HEK293T (cell line): ENCODE measurements at places on chromosomes 12 and 14.

DNA sequence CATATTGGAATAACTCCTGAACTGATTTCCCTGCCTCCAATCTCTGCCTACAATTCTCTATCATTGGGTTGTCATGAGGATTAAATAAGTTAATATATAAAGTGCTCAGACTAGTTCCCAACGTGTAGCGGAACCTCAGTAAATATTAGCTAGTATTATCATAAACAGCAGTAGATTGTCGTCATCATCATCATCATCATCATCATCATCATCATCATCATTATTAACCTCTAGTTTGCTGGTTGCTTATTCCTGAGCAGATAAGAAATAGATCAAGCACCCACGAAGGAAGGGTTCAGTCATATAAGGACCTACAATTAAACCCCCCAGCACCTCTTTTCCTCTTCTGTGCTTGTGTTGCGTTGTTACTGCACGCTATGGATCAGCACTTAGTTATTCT, 48.8 kb upstream of the PARP11 start:
- DNase-seq: no peak

DNA sequence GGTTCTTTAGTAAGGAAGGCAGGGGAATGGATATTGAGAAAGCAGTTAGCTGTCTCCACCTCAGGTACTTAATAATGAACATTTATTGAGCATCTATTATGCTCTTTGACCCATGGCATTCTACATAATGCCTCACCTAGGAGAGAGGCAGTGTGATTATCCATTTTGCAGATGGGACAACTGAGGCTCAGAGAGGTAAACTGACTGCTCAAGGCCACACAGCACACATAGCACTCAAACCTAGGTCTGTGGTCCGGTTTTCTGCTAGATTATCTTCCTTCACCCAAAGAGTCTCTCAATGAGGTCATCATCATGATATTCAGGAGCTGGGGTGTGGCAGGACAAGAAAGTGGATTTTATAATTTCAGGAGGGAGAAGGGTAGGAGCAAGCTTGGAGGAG, 199.1 kb upstream of the LHX5 start:
- DNase-seq: no peak

- no peak for DNase-seq
Measured at GRCh38 chr14:93201155-93201704, 5.6 kb downstream of the GON7 start.

GRCh38 chr12:76674669-76675315, 89.1 kb upstream of the ZDHHC17 start:
- DNase-seq: no peak

GRCh38 chr14:104697892-104698583, 8.6 kb downstream of the INF2 start:
- no peak for DNase-seq

DNA sequence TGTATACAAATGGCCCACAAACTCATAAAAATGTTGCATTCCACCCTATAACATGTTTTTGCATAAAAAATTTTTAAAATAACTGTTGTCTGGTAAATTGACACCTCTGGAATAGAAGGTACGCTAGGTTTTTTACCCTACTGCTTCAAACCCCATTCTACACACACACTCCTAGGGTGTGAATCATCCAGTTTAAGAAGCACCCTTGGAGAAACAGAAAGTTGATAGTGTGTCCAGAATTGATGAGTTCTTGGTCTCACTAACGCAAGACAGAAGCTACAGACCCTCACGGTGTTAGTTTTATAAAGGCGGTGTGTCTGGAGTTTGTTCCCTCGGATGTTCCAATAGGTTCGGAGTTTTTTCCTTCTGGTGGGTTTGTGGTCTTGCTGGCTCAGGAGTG, 158.5 kb downstream of the KLRB1 start:
- no peak for DNase-seq

DNA sequence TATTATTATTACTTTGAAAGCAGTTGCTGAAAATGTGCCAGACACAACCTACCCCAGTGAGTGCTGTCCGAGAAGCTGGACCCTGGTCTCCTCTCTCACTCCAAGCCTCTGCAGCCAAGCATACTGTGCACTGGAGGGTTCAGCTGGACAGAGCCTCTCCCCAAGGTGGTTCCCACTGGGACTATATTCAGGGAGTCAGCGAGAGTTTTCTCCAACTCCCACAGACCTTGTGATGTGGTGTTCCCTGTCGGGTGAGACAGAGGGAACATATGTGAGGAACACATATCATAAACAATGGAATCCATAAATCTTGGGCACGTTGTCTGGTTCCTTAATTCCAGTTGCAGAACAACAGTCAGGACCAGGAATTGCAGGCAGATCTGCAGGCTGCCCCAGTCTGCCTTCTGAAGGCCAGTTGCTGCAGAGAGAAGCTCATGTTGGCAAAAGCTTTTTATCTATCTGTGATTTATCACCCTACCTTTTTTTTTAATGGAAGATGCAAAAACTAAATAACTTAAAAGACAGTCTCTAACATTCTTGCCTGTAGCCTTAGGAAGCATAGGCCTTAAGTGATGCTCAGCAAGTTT, 619.8 kb upstream of the TBX3 start:
- no peak for DNase-seq

DNA sequence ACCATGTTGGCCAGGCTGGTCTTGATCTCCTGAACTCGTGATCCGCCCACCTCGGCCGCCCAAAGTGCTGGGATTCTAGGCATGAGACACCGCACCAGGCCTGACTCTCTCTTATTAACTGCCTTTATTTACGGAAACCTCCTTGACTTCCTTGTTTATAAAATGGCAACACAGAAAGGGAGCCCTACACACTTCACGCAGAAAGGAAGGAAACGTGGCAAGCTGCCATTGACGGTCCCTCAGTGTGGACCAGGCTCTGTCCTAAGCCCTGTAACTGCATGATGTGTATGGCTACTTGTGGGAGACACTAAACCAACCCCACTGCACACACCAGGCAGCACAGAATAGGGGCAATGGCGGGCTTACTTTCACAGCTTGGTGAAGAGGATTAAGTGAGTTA, 11.7 kb downstream of the CINP start:
- no peak for DNase-seq

GRCh38 chr12:122032580-122032979, 10.9 kb downstream of the BCL7A start:
- no peak for DNase-seq

GRCh38 chr12:25583545-25583944, 30.5 kb upstream of the LMNTD1 start:
- DNase-seq: no peak

DNA sequence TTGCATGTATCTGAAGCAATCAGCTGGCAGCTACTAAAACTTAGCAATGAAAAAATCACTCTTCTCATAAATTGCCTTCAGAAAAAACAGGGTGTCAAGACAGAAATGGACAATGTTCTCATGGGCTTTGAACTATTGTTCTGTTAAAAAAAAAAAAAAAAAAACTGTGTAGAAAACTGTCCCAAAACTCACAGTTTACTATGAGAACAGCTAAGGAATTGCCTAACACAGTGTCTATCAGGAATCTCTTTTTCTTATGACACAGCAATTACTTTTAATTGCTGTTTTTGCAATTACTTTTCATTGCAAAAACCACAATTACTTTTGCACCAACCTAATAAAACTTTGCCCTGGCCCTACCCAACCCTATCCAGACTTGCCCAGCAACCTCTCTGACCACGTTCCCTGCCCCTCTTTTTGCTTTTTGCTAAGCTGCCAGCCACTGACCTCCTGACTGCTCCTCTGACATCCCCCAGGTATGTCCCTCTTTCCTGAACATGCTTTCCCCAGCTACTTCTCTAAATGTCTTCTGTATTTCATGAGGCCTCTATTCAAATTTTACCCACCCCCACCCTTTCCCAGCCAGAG, 68.0 kb upstream of the SLCO1C1 start:
- DNase-seq: no peak

GRCh38 chr12:96822641-96823040, 84.4 kb upstream of the NEDD1 start:
- DNase-seq: no peak

GRCh38 chr12:63410197-63410596, 258.1 kb downstream of the DPY19L2 start:
- DNase-seq: no peak

- no peak for DNase-seq
Measured at GRCh38 chr12:65324551-65324950, 46.1 kb downstream of the MSRB3 start.

DNA sequence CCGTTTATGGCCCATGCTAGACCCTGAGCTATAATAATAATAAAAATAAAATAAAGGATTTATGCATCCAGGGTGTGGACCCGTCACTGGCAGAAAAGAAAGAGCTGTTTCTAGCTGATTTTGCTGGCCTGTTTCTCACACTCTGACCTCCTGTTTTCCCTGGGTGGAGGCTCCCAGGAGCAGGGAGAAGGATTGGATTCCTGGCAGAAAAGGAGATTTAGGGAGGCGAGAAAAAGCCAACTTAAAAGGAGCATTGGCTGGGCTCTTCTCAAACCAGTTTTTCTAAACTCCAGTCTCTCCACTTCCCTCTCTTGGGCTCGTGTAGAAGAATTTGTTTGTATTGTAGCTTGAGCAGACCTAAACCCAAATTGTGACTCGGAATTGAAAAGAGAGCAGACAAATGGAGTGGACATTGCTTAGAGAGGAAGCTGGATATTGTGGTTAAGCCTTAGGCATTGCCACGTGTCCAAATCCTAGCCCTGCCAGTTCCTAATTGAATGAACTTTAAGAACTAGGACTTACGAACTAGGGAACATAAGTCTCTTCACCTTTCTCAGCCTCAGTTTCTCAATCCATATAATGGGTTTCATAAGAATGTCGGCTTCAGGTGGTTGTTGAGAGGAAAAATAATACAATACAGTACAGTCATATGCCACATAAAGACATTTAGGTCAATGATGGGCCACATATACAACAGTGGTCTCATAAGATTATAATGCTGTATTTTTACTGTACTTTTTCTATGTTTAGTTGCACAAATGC, 14.4 kb upstream of the TBX5 start:
- no peak for DNase-seq

DNA sequence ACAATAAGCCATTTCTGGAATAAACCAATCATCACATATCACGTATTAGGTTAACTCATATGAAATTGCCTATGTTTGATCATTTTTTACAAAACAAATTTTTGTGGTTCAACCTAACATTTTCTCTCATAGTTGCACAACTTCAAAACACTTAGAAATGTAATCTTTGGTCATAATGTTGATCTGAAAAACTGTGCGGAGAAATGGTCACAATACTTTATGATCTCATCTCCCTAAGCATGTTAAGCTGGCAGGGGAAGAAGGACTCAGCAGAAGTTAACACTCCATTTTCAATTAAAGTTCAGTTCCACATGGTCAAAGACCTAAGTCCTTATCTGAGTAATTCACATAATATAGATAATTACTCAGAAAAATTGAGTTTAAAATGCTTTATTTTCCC, 194.8 kb downstream of the CAPZA3 start:
- no peak for DNase-seq

DNA sequence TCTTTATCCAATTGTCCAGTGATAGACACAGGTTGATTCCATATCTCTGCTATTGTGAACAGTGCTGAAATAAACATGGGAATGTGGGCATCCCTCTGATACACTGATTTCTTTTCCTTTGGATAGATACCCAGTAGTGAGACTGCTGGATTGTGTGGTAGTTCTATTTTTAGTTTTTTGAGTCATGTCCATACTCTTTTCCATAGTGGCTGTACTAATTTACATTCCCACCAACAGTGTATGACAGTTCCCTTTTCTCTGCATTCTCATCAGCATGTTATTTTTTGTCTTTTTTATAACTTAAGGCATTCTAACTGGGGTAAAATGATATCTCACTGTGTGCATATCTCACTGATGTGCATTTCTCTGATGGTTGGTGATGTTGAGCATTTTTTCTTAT, 24.8 kb upstream of the VASH1 start:
- no peak for DNase-seq

- no peak for DNase-seq
Measured at GRCh38 chr14:45254771-45255170, 1.8 kb upstream of the MIS18BP1 start.

- DNase-seq: peak; percentile 14
Measured at GRCh38 chr14:83463500-83464098, 1929.9 kb upstream of the SEL1L start.

DNA sequence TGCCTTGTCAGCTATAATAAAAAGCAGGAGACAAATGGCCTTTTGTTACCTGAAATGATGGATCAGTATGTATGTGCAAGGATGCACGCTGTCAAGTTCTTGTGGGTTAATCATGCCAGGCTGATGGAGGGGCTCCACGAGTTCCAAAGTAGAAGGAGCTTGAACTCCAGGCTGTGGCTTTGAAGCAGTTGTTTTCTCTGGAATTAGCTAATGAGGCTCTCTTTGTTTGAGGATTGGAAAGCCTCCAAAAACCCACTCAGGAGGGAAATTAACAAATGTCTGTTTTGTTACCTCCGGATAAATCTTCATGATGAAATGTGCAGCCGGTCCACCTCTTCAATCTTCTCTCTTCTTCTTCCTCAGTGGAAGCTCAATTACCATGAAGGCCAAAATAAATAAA, 605.5 kb downstream of the DIO2 start:
- no peak for DNase-seq

- peak; percentile 56 for DNase-seq
Measured at GRCh38 chr14:100419856-100420255, 96.7 kb downstream of the SLC25A47 start.

- no peak for DNase-seq
Measured at GRCh38 chr12:44921736-44922135, 45.6 kb upstream of the NELL2 start.

GRCh38 chr14:23062002-23062401, 4.7 kb upstream of the CDH24 start:
- DNase-seq: no peak

DNA sequence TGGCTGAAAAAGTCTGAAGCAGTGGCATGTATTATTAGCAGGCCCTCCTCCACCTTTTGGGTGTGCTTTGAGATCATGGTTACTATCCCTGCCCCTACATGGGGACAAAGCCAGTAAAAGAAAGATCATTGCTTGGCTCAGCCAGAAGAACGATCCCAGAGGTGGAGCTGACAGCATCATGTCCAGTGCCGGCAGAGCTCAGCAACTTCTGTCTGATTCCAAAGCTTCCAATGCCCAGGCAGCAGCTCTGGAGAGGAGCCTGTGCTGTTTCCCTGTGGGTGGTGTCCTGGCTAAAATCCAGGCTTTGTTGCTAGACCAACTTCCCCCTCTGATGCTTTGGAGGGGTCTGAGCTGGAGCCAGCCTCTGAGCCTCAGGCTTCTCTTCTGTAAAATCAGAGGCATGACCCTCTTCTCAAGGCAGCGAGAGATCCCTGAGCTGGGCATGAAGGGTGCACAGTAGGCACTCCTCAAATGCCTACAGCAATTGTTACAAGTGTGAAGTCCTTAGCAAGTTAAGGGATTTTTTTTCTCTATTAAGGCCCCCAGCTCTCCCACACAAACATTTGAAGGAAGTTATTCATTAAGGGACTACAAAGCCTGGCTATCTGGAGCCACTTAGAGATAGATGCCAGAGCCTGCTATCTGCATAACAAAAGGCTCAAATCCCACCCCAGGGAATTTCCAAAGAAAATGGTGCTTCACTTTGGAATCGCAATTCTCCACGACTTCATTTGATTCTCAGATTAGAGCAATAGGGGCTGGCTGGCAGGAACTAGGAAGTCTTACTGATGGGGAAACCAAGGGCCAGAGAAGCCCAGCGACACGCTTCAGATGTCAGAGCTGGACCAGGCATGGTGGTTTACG, 10.9 kb upstream of the GSC start:
- no peak for DNase-seq

- no peak for DNase-seq
Measured at GRCh38 chr12:5236022-5236640, 192.5 kb downstream of the KCNA5 start.
